NCI-H187 treated with DMSO at 0.1 percent for 48 hours (cell line): ENCODE measurements at places on chromosomes 1 and 21.

DNA sequence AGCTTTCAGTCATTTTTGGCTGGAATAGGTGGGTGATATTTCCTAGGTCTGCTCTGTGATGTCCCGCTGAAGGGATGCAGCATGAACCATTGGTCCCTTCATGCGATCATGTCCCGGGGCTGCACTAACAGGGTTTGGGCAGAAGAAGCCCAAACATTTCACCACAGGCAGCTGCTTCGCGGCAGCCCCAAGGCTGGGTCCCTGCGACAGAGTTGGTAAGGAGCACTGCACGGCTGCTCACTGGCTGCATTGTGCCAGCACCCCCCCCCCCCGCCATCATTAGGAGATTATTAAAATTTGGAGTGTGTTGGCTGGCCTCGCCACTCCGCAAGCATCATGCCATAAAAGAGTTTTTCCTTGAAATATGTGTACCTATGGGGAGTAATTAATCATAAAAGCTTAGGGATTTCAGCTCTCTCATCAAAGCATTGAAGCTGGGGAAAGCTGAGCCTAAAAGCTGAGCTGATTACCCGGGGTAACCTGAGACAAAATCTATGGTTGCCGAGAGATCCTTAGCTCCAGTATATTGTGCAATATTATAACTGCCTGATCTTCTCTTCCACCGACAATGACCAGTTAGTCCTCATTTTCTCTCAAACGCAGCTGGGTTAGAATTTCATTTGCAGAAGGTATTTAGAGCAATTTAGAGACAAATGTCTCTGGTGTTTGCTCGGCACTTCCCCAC lies 62.5 kb downstream of the PEX14 start:
- peak; percentile 69 for DNase-seq

GRCh38 chr1:66282891-66283621 lies 250.9 kb upstream of the SGIP1 start:
- DNase-seq: no peak

- DNase-seq: no peak
Observed at GRCh38 chr1:101055623-101056022, 30.0 kb upstream of the DPH5 start.

DNA sequence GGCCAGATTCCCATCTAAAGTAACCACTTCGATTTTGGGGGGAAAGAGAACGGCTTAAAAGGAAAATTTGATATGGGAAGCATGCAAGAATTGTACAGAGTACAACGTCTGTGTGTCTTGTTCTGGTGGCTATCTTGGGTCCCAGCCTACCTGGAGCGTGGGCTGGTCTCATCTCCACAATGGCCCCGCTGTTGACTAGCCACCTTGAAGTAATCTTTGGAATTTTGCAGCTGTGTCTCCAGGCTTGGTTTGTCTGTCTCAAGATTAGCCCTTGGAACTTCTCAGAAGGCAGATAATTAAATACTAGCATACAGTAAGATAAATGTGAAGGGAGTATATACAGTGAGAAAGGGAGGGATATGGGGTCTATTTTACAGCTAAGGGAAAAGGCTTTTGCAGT lies 1.3 kb upstream of the CC2D1B start:
- no peak for DNase-seq

DNA sequence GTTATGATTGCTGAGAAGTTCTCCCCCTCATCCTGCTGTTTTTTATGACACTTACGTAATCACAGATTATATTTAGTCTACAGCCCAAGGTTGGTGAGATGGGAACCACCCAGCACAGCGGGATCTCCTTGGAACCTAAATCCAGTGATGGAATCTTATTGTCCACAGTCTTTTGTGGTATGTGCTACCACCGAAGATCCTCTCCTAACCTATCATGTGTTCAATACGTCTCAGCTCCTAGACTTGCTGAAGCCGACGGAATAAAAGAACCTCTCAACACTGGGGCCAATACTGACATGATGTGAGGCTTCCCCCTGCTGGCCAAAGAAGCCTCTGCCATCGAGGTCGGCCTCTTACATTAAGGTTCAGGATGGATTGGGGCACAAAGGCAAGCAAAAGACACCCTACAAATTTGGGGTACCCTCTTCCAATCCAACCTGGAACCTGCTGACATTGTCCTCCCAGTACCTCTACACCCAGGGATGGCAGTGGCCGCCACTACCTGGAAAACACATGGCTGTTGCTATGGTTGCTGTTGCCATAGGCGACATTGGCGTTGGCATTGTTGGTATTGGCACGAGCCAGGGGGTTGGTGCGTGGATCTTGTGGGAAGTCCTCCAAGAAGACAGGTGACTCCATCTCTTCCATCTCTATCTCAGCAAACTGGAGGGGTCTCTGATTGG lies 19.4 kb upstream of the KIF21B start:
- no peak for DNase-seq

DNA sequence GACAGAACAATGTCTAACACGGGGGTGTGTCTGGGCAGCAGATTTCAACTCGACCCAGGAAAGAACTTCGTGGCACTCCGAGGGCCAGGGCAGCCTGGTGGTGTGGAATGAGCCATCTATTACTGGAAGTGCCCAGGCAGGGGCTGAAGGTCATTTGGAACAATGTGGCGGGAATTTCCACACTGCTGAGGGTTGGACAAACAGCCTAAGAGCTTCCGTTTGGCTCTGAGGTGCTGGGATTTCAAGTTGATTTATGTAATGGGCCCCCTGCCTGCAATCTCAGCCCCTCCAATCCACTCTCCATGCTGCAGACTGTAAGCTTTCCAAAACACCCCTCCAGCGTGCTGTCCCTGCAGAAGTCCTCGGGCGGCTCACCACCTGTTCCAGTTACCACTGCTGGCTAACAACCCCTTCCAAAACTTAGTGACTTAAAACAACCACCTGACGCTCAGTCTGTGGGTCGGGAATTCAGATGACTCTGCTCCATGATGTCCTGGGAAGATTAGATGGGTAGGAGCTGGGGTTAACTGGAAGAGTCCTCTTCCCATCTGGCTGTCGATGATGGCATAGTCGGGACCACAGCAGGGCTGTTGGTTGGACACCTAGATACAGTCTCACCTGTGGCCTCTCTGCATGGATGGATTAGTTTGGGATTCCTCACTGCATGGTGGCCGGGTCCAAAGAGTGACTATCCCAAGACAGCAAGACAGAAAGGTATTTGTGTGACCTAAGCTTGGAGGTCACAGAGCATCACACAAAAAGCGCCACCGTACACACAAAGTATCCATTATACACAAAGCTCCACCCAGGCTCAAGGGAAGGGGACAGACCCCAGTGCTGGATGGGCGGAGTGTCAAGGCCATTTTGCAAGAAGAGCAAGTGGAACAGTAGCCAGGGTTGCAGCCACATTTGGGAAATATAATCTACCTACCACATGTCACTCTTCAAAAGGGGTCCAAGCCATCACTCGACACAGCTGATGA lies 89.7 kb upstream of the IFFO2 start:
- no peak for DNase-seq

DNA sequence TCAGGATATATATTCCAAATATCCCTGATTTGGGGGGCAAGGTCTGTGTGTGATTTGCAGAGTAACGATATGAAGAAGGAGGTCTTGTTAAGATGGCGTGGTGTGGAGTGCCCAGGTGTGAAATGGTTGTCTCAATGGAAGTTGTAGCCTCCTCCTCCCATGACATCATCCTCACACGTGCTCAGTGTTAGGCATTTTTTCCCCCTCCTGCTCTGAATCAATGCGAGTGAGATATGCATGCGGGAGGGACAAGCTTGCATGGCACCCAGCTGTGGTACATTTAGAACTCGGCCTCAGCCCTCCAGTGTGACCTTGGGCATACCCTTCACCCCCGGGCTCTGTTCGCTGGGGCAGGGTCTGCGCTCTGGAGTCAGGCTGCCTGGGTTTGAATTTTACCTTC lies 55.6 kb downstream of the B3GALT5 start:
- DNase-seq: no peak

DNA sequence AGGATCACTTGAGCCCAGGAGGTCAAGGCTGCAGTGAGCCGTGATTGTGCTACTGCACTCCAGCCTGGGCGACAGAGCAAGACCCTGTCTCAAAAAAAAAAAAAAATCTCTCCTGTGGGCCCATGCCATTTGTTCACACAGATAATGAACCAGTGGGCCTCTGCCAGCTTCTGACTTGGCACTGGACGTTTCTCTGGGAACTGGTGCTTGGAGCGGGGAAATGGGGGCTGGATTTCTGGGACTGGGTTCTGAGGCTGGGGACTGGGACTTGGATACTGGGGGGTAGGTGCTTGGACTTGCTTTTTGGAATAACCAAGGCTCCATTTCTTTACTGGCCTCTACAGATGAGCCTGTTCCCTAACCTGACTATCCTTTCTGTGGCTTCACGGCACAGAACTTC lies 9.7 kb downstream of the IFI6 start:
- DNase-seq: no peak

DNA sequence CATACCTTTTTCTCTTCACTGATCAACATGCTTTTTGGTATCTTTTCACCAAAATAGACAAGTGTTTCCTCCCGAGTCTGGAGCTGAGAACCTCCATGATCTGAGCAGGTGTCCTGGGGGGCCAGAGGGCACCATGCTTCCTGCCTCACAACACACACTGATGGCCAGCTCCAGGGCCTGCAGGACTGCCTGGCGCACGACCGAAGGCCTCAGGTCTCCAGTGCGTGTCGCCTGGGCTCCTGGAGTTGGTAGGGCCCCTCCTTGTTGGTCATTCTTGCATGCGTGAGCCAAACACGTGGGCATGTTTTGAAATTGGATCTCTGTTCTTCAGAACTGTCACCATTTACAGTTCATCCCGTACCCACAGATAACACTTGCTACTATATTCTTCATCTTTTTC lies 64.4 kb downstream of the SLC37A1 start:
- DNase-seq: no peak

DNA sequence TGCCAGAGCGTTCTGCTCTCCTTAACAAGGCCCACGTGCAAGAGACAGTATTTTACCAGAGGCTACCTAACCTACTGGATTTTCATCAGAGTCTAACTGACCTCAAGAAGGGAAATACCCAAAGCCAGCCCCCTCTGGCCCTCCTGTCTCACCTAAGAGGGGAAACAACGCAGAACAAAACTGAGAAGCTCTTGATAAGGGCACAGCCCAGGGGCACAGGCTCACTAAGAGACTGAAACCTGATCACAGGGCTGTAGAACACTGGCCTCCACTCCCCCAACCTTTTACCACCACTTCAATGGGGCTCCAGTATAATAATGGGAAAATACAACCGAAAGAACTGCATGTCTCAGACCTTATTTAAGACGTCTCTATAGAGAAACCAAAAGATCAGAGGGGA lies 449.5 kb upstream of the CAMK1G start:
- no peak for DNase-seq

DNA sequence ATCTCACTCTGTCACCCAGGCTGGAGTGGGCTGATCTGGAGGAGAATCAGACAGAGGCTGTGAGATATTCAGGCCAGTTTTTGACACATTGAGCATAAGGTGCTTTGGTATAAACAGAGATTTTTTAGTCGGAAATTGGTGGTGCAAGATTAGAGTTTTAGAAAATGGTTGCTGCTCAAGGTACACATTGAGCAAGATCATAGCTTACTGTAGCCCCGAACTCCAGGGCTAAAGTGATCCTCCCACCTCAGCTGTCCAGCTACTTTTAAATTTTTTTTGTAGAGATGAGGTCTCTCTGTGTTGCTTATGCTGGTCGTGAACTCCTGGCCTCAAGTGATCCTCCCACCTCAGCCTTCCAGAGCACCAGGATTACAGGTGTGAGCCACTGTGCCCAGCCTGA lies 43.9 kb upstream of the USP1 start:
- DNase-seq: no peak

- no peak for DNase-seq
Observed at GRCh38 chr1:156854634-156855033, 4.3 kb downstream of the INSRR start.

DNA sequence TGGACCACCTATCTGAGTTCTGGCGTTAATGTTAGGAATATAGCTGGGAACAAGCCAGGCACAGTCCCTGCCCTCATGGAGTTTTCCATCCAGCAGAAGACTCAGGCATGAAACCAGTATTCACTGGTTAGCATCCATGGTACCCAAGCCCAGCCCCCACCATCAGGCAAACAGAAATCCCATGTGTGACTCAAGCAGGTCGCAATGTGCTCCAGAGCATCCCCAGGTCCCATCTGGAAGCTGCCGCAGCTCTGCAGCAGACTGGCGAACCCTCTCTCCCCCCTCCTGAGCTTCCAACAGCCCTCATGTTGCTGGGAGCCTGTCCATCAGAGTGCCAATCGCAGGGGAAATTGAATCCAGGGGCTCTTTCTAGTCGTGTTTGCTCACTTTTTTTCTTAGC lies 174.2 kb downstream of the RRAGC start:
- no peak for DNase-seq

DNA sequence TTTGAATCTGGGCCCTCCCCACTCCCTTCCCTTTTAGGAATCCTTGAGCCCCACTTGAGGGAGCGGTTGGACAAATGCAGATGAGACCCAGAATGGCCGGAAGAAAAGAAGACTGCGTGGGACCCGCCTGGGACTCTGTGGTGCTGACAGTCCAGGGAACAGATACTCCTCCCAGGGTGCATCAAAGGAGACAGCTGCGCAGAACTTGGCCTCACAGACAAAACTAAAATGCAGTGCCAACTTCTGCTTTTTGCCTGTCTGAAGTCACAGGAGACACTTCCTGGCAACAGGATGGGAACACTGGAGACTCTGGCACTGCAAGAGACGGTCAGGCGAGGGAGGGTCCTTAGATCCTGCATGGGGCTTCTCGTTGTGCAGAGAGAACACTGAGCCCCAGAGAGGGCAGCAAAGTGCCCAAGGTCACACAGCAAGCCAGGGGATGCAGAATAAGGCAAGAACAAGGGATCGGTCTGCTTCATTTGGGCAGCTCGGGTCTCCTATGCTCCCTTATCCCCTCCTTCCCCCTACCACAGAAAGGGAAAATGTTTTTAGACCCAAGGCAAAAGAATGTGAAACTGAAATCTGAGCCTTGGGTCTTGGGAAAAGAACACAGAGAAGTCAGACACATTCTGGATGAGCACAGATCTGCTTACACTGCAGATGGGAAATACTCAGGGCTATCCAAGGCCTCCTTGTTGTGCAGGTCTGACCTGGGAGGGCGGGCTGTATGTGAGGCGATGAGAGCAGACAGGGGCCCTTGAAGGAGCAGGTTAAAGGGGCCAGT lies 182.4 kb downstream of the TRABD2B start:
- DNase-seq: no peak

DNA sequence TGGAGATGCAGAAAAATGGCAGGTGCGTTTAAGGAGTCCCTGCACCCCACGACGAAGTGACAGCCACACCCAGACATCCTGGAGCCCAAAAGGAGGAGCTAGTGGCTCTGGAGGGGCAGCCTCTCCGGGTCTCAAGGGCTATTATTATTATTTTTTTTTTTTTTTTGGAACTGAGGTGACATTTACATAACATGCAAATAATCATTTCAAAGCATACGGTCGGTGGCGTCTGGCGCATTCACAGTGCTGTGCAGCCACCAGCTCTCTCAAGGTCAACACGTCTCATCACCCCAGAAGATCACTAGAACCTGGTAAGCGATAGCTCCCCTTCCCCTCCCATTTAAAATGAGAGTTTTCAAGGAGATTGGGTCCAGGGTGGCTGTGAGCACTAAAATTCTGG lies 67.5 kb upstream of the PDE9A start:
- no peak for DNase-seq

DNA sequence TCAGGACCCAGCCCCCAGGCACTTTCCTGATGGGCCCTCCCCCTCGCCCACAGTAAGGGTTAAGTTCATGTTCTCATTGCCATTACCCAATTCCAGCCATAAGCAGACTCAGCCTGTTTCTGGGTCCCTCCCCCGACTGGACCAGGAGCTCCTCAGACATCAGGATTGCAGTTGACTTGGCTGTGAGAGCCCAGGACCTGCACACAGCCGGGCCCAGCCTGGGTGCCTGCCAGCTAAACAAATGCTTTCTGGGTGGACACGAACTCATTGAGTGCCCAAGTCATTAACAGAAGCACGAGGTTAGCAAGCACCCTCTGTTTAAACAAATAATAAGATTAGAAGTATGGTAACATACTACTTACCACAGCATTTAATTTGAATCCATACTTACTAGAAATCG lies 147.9 kb upstream of the POU3F1 start:
- no peak for DNase-seq
